H9 (cell line): ENCODE measurements at places on chromosomes 12 and 14.

DNA sequence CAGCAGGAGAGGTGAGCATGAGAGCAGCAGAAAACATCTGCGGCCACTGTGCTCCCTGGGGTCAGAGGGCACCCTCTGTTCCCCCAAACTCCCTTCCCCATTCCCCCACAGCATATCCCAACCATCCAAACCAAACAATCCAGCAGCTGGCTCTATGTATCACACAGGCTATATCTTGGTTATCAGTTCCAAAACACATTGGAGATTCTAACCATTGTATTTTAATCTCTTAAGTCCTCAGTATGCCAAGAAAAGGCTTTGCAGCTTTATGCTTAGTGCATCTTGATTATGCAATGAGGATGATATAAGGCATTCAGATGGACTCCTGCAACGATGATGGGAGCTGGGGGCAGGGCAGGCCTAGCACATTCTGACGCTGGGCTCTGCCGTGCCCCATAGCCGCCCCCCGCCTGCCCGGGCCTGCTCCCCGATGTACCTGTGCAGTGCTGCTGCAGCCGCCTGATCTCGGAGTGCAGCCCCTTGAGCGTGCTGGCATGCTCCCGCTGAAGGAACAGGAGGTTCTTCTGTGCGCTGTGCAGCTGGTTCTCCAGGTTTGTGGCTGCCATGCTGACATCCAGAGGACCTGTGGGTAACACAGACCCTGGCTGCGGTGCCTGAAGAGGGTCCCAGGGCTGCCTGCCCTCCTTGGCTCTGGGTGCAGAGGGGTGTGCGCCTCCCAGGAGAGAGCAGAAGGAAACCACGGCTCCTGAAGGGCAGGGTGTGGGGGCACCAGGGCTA, 29.6 kb downstream of the CCDC92 start:
- DNase-seq, result no peak

- no peak for DNase-seq
Measured at GRCh38 chr12:46617167-46617566, 208.6 kb downstream of the SLC38A4 start.

DNA sequence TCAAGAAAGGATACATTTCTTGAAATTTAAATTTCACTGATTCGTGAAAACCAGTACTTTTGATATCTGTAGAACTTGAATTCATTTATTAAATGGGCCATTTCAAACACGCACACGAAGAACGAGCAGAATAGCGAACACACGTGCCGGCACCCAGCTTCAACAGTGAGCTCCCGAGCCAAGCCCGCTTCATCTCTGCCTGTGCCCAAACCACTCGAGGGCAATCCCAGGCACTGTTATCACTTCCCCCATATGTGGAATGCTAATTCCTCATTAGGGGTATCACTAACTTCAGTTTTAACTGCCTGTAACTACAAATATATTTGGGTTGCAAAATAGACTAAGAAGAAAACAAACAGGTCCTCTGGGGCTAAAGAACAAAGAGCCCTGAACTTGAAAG, 48.0 kb downstream of the AMN start:
- DNase-seq, result no peak

DNA sequence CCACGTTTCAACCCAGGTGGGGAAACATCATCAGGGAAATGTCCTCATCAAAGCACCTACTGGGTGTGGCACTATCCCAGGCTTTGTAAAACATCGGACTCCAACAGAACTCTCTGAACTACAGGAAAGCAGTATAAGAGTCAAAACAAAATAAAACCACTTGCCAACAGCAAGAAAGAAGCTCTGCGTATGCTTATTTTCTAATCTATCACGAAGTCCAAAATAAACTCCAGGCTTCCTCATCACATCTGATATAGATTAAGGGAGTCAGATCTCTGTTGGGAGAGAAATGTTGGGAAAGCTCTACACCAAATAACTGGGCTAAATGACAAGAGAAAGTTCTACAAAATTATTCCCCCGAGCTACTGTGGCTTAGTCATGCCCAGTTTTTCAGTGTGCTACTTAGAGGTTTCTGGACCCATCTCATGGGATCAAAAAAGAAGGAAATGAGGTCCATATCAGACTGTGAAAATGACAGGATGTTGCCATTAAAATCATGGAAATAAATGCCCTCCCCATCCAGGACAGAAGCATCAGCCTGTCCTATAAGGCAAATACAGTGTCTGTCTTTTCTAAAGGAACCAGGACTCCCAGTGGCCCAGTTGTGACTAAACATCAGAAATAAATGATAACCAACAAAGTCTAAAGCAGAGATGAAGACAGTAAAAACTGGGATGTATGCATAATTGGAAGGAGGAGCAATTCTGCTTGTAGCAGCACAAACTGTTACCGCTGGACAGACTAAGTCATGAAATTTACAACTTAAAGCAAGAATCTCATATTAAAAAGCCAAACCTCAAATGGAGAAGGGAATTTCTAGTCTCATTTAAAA, 149.5 kb downstream of the STXBP6 start:
- no peak for DNase-seq

GRCh38 chr14:19974844-19975243, 547 bp upstream of the OR4K15 start:
- DNase-seq, result no peak

DNA sequence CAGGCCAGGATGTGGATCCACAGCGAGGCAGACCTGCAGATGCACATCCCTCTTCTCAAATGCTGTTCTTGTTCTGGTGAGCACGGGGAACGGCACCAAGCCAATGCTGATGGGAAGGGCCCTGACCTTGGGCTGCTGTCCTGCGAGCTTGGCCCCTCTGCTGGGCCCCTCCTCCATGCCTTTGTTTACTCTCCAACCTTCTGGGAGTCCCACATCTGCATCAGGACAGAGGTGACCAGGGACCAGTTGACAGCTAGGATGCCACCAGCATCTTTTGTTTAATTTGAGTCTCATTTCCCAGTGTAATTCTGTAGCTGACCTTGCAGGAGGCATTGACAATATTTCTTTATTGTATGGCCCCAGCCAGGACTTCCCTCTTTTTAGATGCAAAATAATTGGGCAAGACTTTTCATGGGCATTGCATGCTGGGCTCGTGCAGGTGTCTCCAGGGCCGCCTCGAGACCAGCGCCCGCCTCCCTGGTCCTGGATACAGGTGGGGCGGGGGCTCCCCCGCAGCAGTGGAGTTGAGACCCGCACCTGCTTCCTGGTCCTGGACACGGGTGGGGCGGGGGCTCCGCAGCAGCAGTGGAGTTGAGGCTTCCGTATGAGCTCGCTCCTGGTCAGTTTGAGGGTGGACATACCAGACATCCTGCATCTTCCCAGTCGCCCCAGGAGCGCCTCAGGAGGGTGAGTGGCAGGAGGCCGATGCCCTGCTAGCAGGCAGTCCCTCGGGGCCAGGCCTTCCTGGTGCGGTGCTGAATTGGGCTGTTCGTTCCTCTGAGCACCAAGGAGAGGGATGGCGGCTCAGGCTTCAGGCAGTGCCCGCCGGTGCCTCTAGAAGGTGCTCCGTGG, 11.4 kb downstream of the PACS2 start:
- no peak for DNase-seq

GRCh38 chr14:103625356-103626095, 3.5 kb upstream of the KLC1 start:
- DNase-seq, result no peak

- peak; percentile 69 for DNase-seq
Measured at GRCh38 chr12:93571925-93572711, at the start of gene SOCS2. Gene SOCS2, plus strand, starts transcription at chr12:93572675. Its CDS starts 223 bp downstream, at chr12:93572898.

DNA sequence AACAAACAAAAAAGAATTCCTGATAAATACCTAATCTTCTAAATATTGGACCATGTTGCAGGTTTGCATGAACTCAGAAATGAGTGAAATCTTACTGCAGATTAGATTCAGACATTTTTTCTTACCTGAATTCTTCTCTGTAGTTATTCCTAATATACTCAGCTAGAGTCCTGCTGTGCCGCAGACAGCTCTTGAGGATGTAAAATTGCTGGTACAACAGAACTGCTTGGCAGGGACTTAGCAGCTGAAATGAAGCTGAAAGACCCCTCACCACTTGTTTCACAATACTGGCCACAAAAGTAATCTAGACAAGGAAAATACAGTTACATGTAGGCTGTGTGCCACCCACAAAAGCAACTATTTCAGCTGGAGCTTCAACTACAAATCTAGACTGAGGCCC, 48.3 kb upstream of the KICS2 start:
- no peak for DNase-seq

GRCh38 chr12:128844031-128844635, 9.1 kb upstream of the GLT1D1 start:
- peak; percentile 73 for DNase-seq

- DNase-seq, result no peak
Measured at GRCh38 chr12:102479939-102480338, 424 bp downstream of the IGF1 start.

DNA sequence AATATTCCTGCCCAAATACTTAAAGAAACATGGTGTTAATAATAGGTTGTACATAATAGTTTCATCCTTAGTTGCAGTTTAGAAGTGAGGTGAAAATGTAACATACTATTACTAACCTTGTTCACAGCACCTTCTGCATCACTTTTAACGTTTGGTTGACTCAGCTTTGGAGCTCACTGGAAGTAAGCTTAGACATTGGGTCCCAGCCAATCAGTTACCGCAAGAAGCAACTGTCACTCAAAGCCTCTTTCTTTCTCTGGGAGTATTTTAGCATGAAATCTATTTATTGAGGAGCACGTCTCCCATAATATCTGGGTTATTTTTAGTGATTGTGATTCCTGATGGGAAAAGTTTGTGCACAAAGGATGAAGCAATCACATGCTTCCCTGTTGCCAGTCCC, 472.6 kb downstream of the SNAPC1 start:
- DNase-seq, result no peak

GRCh38 chr12:6550294-6551062, 5.4 kb downstream of the IFFO1 start:
- no peak for DNase-seq

GRCh38 chr14:22837114-22837749, 847 bp downstream of the MMP14 start:
- no peak for DNase-seq

DNA sequence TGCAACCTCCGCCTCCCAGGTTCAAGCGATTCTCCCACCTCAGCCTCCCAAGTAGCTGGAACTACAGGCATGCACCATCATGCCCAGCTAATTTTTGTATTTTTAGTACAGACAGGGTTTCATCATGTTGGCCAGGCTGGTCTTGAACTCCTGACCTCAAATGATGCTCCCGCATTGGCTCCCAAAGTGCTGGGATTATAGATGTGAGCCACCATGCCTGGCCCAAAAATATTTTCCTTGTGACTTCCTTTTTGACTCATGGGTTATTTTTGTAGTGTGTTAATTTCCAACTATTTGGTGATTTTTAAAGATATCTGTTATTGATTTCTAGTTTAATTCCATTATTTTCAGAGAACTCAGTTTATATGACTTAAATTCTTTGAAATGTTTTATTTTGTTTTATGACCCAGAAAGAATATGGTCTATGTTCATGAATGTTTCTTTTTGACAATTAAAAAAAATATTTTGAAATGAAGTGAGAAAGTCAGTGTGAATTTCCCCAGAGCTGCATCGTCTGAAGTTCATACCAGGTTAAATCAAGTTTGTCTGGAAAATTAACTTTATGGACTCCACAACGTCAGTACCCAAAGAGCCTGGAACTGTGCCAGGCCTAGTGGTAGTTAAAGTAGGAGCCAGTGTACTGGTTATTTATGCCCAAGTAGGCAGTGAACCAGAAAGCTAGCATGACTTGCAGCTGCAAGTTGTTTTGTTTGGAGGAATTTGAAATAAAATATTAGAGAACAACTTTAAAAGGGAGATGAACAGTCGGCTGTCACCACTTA, 2.8 kb upstream of the CDKL1 start:
- DNase-seq, result no peak

DNA sequence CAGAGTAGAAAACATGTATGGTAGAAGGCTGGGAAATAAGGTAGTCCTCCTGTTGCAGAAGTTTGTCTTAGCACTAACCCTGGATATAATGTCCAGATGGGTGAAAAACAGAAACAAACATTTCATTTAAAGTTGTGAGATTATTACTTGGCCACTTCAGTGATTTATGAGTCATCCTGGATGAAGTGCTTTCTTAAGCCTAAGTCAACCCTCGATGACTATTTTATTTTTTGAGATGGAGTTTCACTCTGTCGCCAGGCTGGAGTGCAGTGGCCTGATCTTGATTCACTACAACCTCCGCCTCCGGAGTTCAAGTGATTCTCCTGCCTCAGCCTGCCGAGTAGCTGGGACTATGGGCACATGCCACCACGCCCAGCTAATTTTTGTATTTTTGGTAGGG, 10.2 kb downstream of the DLST start:
- no peak for DNase-seq

- no peak for DNase-seq
Measured at GRCh38 chr14:101223561-101224162, 320.1 kb upstream of the RTL1 start.

DNA sequence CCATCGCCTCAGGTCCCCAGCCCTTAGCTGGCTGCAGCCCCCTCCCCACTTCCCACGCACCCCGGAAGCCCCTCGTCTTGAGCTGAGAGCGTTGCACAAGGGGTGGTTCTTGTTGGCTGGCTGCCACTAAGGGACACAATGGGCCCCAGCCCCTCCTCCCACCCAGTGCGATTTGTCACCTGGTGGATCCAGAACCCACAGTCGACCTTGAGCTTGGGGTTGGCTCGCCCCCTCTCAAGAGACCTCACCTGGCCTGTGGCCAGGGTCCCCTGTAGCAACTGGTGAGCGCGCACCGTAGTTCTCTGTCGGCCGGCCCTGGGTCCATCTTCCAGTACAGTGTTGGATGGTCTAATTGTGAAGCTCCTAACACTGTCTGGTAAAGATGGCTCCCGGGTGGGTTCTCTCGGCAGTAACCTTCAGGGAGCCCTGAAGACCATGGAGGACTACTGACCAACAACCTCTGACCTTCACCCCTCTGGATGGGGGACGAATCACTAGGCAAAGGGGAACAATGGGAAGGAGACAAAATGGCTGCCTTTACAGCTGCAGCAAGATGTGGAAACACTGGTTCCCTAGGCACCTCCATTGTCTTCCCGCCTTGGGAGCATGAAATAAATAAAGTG, 6.6 kb downstream of the PHB2 start:
- peak; percentile 49 for DNase-seq
